ENCODE measurements at places on chromosomes 12 and 14.
A peak's percentile ranks its signal among the peaks of the same experiment; 100 is the strongest.

GRCh38 chr14:71947947-71948500 lies 15.8 kb downstream of the RGS6 start:
- DNase-seq, result no peak

- DNase-seq, result no peak
These were observed 98.1 kb upstream of the NCOR2 start for GRCh38 chr12:124665511-124665910.

DNA sequence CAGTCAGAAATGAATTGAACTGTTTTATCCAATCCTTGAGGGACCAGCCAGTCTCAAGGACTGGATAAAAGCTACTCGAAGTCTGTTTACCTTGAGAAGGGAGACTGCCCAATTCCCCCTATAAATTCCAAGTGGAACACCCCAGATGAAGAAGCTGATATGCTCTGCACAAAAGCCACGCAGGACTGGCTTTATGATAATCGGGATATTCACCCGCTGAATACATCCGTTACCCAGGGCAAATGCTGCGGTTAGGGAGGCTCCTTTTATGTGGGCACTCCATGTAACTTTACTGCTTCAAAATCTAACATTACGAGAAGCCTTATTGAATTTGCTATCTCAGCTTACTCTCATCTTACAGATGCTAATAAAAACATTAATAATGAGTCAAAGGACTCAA lies 119.1 kb downstream of the DENND5B start:
- DNase-seq, result no peak

- no peak for DNase-seq
These were observed 168.3 kb downstream of the PAH start for GRCh38 chr12:102748704-102749103.

- DNase-seq, result no peak
These were observed 86.4 kb upstream of the RTL1 start for GRCh38 chr14:100989924-100990323.

DNA sequence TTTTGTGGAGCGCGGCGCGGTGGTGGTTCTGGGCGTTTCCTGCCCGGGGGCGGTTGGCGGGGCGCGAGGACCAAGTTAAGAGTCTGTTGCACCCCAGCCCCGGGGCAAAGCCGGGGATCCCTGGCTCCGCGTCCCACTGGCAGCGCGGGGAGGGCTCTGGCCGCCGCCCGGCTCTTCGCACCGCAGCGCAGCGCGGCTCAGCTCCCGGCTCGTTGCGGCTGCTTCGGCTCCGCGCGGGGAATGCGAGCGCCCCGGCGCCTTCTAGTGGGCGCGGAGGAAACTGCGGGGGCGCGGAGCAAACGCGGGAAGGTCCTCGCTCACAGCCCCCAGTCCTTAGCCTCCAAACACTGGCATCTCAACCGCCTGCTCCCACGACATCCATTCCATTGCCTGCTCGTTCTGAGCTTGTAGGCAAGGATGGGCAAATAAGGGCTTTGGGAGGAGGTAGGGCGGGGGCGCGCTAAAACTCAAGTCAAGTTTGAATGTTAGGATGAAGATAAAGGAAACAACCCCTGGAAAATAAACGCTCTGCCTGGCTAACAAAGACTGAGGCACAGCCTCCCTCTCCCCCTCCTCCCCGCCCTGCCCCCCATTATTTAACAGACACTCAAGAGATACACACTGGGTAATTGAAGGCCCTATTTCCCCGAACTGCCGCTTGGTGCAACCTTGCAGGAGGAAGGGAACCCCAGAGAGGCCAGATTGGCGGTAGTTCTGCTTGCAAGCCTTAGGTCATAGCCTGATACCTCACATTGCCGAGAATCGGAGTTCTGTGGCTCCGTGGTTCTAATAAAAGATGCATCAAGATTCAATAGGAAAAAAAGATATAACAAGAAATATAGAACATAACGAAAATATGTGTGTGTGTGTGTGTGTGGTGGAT lies at the start of gene B4GALNT1:
TSS of gene B4GALNT1 (minus strand) at position 244 of the 883 bp plus-strand sequence. CDS start 1,069 bp downstream, outside the sequence.
- peak; percentile 43 for DNase-seq

- no peak for DNase-seq
These were observed 290.8 kb downstream of the RPAP3 start for GRCh38 chr12:47415054-47415453.

DNA sequence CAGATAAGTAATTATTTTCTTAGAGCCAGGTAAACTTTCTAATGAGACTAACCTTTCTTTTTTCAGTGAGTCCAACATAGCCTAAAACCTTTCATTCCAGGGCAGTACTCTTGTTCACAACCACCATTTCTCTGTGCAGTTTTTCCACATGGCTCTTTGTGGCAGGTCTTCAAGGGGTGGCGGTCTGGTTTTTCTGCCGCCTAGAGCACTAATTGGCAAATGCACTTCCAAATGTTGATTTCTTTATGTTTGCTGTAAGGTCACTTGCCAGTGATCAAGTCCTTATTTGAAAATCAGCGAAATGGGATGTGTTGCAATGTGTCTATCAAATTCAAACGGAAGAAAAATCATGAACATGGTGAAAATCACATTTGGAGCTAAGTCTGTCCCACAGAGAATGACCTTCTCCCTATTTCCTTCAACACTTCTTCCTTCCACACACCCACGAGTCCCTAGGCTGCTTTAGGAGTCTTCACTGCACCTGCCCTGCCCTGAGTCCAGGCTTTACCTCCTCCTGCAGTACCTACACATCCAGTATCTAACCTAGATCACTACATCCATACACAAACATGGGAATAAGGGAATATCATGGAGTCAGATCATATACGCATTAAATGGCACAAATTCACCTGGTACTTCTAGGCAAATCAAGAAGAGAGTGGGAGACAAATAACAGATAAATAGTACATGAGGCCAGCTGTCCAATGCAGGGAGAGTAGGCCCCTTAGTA lies 1.9 kb downstream of the SRGAP1 start:
- no peak for DNase-seq

- no peak for DNase-seq
These were observed 43.7 kb upstream of the SLC35F4 start for GRCh38 chr14:57909626-57910025.

- DNase-seq, result no peak
These were observed 17.0 kb downstream of the PPM1H start for GRCh38 chr12:62917926-62918325.

DNA sequence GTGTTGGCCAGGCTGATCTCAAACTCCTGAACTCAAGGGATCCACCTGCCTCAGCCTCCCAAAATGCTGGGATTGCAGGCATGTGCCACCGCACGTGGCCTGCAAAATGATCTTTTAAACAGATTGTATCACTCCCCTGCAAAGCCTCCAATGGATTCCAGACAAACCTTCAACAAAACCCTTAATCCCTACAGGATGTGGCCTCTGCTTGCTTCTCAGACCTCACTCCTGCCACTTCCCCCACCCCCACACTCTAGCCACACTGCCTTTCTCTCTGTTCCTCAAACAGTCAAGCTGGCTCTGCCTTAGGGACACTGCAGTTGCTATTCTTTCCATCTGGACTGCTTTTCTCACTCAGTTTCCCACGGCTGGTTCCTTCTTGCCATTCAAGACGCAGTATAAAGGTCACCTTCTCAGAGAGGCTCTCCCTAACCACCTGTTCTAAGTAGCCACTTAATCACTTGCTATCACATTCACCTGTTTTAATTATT lies 47.3 kb upstream of the TMED10 start:
- DNase-seq, result no peak

DNA sequence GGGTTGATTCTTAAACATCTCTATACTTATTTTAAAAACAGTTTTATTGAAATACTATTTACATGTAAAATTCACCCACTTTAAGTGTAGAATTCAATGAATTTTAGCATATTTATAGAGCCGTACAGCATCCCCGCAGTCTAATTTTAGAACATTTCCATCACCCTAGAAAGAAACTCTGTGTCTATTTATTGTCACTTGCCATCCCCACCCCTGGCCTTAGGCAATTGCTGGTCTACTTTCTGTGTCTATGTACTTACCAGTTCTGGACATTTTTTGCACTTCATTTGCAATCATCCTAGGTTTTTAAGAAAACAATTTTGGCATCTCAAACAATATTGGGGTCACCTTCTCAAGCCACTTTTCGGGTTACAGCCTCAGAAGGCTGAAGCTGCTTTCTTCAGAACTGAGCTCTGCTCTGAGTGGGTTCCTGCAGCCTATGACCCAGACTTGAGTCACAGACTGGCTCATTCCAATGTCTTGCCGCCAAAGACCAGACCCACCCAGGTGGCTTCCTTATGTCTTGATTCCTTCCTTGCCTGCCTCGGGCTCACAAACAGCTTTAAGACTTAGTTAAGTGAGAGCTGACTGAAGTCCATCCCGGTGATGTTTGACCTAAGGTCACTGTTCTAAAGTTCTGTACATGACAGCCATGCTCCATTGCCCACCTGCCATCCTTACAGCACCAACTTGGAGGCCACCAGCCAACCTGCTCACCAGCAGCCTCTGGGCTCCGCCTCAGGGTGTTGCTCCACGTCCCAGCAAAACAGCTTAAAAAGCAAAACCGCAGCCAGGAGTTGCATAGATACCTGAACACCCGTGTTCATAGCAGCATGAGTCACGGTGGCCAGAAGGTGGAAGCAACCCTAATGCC lies 131.5 kb downstream of the CHST11 start:
- no peak for DNase-seq

DNA sequence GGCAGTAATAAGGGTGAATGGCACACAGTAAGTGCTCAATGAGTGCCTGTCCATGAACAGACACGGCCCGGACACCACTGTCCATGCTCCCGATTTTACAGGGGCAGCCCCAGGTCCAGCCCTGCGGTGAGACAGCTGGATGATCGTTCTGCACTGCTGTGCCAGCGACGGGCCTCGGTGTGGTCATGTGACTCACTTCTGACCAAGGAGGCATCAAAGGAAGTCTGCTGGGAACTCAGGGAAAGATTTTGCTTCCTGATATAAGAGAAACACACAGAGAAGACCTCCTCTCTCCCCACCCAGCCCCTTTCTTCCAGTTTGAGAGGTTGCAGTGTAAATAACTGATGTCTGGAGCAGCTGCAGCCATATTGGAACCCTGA lies 126.6 kb downstream of the SCARB1 start:
- no peak for DNase-seq

GRCh38 chr14:42028607-42029006 lies 421.9 kb downstream of the LRFN5 start:
- DNase-seq, result no peak

GRCh38 chr14:23694085-23694948 lies 58.2 kb downstream of the DHRS2 start:
- no peak for DNase-seq

- DNase-seq, result no peak
These were observed 71.4 kb downstream of the TMEM260 start for GRCh38 chr14:56650979-56651378.

DNA sequence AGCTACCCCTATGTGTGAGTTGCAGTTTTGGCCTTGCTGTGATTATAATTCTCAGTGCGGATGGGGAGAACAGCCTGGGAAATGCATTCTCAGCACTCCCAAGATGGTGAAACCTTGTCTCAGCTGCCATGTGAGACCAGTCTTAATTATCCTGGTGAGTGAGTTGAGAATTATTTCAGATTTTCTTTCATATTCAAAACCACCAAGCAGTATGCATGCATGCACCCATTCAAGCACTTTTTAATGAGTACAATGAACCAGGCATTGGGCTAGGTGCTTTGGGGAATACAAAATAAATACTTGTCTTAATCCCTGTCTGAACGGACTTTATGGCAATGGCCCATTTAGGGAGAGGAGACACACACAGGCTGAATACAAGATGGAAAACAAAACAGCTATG lies 94.7 kb downstream of the PTPN11 start:
- DNase-seq, result no peak

DNA sequence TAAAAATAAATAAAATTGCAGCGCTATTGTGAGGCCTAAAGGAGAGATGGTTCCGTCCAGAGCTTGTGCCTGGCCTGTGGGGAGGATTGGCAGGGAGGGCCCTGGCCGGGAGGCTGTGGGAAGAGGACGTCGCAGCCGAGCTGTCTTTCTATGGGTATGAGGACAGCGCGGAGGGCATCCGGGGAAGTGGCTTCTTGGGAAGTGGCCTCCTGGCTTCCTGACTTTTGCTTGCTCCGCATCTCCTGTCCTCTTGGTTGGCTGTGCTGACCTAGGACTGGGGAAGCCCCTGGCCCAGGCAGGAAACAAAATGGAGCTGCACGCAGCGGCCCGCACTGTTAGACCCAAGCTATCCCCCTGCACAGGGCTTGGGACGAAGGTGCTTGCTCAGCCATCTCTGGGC lies 22.2 kb upstream of the MEG3 start:
- no peak for DNase-seq

DNA sequence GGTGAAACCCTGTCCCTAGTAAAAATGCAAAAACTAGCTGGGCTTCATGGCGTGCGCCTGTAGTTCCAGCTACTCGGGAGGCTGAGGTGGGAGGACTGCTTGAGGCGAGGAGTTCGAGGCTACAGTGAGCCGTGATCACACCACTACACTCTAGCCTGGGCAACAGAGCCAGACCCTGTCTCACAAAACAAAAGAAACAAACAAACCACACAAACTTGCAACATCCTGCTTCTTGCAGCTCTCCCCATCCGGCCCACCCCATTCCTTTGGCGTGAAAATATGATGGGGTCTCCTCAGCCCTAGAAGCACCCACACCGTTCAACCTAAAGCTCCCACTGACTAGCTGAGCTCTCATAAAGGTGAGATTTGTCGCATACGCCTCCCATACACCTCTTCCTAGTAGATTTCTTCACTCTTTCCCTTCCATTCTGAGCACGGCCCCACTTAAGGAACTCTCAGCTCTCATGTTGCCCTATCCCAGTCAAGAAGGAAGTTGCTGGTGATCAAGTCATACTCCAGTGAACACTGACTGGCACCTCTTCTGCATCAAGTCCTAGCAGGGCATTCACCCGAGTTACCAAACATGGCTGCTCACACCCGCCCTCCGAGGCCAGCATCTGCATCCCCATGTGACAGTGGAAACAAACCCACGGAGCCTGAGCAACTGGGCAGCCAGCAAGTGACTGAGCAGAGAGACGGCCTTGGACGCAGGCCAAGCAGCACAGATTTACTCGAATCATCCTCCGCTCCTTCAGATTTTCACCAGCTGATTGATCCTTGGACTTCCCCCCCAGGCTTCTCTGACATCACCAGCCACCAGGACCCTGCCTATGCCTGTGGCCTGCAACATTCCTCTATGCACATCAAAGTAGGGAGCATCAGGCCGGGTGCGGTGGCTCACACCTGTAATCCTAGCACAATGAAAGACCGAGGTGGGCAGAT lies 18.9 kb upstream of the CD27 start:
- DNase-seq, result no peak

GRCh38 chr12:49293056-49293956 lies 1.6 kb upstream of the PRPH start:
- no peak for DNase-seq

- DNase-seq, result no peak
These were observed 104.9 kb upstream of the C14orf180 start for GRCh38 chr14:104474495-104475213.

GRCh38 chr12:119679081-119679480 lies 11.1 kb downstream of the PRKAB1 start:
- no peak for DNase-seq

- DNase-seq, result no peak
These were observed 175.0 kb upstream of the NUDT4 start for GRCh38 chr12:93202688-93203087.

DNA sequence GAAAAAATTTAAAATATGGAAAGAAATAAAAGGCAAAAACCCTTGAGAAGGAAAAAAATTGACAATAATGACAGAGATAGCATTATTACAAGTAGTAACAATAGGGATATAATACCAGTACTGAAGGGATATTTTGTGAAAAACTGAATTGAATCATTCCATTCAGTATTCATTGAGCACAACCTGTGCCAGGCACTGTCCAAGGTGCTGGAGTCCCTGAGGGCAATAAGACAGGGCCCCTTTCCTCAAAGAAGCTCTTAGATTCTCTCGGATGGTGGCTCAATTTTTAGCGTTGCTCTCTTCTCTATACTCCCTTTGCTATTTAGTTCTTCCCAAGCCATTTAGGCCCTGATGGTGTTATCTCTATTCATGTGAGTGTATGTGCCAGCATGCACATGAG lies 34.3 kb upstream of the GAS2L3 start:
- DNase-seq, result no peak
